Neural crest cell (in vitro differentiated cells): ENCODE measurements at places on chromosomes 7 and 10.

- DNase-seq = no peak
These were observed 218.0 kb upstream of the IGFBP3 start for GRCh38 chr7:46139079-46139478.

DNA sequence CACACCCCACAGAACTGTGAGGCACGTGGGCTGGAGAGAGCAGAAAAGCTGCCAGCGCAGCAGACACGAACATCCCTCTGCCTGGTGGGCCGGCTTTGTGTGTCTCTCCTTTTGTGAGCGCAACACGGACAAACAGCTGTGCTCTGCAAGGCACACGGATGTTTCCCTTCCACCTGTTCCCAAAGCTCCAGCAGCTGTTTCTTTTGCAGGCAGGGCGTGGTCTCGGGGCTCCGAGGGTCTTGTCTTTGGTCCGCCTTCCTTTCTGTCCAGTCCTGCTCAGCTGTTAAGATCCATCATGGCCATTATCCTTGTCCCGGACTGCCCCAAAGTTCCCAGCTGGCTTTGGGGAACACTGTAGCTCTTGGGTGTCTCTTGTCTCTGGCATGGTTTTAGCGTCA, 32.7 kb upstream of the SH2B2 start:
- no peak for DNase-seq

DNA sequence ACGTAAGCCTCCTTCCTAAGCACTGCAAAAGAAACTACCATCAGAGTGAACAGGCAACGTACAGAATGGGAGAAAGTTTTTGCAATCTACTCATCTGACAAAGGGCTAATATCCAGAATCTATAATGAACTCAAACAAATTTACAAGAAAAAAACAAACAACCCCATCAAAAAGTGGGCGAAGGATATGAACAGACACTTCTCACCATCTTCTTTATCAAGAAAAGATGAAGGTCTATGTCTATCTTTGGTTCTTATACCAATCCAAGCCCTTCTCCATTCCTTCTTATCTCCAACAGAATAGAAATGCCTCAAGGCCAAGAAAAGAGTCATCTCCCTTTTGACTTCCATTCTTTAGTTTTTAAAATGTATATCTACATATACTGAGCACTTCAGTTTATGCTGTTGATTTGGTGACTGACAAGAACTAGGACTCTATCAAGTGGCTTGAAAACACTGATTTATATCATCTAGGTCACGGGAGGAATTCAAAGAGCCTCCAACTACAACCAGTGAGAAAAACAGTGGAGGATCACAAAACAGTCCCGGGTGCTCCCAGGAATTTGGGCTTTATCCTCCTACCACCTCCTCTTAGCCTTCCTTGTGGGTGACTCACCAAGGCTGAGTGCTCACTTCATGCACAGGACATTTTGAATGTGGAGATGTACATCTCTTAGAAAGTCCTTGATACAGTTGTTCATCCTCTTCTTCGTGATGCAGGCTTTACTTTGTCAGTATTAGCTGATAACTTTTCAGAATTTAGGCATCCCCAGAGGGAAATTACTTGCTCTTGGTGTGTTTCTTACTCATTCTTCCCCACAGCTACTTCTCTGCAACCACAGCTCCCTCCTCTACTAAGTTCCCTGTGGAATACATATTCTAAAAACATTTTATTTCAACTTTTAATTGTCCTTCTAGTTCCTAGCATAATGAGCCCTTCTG, 15.4 kb downstream of the TAS2R41 start:
- no peak for DNase-seq

- no peak for DNase-seq
These were observed 19.0 kb downstream of the TES start for GRCh38 chr7:116229366-116229765.

DNA sequence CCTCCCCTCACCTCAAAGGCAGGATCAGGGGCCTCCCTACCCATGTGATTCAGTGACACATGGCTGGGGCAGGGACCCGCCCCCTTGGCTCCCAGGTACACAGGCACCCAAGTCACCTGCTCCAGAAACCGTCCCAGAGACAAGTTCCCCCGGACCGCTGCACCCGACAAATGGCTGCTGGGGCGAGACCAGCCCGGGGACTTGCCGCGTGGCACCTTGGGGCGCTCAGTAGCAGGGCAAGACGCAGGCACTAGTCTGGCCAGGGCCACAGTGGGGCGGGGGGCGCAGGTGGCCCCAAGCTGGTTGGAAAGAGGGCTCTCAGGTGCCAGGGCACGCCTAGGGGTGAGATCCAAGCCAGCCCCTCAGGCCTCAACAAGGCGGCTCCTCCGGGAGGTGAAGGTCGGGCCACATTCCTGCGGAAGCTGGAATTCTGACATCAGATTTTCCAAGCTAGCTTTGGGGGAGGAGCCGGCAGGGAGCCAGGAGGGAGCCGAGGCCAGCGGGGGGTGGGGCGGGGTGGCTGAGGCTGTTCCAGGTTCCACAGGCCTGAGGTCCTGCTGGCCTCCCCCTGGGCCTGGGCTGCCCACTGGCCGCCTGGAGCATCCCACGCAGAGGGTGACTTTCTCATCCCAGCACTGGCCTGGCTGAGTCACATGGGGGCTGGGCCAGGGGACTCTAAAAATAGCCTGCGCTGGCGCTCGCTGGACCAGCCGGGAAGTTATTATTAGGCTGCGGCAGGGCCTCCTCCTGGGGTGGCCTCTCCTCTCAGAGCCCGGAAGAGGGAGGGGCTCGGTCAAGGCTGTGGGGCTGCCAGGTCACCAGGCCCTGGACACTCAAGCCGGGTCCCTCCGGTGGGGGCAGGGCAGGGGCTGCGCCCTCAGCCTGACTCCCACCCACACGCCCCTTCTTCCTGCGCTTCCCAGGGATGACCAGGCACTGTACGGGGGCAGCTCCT, 20.5 kb upstream of the INPP5A start:
- peak; percentile 64 for DNase-seq

GRCh38 chr7:133571076-133571475, 318.2 kb downstream of the EXOC4 start:
- no peak for DNase-seq

DNA sequence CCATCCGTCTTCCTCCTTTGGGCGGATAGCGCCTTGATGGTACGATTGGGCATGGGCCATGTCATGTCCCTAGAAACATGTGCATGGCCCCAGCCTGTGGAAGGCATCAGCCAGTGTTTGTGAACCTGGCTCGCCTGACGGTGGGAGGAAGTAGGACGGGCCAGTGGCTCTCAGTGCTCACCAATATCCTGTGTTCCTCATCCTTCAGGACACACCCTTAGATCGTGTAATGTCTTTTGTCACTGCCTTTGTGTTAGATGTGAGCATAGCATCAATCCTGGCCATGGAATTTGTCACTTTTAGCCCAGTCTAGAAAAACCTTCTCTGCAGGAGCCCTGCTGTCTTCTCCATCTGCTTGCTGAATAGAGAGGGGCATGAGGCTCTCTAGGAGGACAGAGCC, 77.6 kb downstream of the PFKFB3 start:
- no peak for DNase-seq

GRCh38 chr7:134353411-134353810, 36.7 kb upstream of the SLC35B4 start:
- DNase-seq = no peak

- no peak for DNase-seq
These were observed 61.3 kb upstream of the DNAAF5 start for GRCh38 chr7:664997-665735.

GRCh38 chr7:12519682-12520009, 50.9 kb upstream of the SCIN start:
- DNase-seq = no peak

DNA sequence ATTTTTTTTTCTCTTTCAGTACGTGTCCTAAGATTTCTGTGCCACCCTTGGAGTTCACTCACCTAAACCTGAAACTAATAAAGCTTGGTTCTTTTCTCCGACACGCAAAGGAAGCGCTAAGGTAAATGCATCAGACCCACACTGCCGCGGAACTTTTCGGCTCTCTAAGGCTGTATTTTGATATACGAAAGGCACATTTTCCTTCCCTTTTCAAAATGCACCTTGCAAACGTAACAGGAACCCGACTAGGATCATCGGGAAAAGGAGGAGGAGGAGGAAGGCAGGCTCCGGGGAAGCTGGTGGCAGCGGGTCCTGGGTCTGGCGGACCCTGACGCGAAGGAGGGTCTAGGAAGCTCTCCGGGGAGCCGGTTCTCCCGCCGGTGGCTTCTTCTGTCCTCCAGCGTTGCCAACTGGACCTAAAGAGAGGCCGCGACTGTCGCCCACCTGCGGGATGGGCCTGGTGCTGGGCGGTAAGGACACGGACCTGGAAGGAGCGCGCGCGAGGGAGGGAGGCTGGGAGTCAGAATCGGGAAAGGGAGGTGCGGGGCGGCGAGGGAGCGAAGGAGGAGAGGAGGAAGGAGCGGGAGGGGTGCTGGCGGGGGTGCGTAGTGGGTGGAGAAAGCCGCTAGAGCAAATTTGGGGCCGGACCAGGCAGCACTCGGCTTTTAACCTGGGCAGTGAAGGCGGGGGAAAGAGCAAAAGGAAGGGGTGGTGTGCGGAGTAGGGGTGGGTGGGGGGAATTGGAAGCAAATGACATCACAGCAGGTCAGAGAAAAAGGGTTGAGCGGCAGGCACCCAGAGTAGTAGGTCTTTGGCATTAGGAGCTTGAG, at the start of gene CFTR:
TSS of gene CFTR (plus strand) at position 801 of the 830 bp plus-strand sequence. CDS start 70 bp downstream, outside the sequence.
- no peak for DNase-seq

DNA sequence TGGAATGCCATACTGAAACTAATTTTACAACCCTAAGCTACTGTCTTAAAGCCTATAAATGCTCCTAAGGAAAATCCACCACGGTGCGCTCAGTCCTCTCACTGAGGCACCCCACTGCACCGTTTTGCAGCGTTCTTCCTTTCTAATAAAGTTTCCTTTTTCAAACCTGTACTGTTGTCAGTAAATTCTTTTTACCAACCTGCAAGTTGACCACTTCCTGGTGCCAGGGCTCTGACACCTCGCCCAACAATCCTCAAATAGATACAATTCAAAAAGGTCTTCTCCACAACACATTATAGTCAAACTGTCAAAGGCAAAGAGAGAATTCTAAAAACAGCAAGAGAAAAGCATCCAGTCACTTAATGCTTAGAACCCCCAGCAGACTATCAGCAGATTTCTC, 42.8 kb downstream of the HERPUD2 start:
- no peak for DNase-seq

GRCh38 chr7:41175435-41175834, 527.5 kb downstream of the INHBA start:
- no peak for DNase-seq

DNA sequence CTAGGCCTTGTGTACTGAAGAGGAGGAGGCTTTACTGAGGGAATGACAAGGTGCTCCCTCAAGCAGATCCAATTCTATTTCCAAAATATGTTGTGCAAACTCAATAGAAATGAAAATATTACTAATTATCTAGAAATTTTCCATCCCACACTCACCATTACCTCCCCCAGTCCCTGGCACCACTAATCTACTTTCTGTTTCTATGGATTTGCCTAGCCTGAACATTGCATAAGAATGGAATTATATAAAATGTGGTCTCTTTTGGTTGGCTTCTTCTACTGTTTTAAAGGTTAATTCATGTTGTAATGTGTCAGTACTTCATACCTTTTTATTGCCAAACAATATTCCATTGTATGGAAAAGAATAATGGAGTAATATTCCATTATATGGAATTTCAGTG, 18.7 kb upstream of the NUB1 start:
- DNase-seq = no peak

DNA sequence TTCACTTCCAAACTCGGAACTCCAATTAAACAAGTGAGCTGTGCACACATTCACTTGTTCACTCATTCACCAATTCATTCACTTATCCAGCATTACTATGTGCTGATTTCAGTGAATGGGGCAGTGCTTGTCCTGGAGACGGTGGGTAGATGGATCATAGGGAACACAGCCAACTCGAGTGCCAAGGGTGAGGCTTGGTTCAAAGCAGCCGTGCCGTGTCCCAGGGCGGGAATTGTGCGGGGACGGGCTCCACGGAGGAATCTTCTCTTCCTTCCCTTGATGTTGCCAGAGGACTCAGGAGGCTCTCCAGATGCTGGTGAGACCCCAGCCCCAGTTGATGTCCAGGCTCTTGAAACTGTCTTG, 2.9 kb downstream of the SH2D4B start:
- DNase-seq = no peak

DNA sequence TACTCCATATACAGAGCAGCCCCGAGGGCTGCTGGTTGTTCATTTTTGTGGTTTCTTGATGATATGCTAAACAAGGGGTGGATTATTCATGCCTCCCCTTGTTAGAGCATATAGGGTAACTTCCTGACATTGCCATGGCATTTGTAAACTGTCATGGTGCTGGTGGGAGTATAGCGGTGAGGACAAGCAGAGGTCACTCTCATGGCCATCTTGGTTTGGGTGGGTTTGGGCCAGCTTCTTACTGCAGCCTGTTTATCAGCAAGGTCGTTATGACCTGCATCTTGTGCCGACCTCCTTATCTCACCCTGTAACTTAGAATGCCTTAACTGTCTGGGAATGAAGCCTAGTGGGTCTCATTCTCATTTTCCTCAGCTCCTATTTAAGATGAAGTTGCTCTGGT, 31.3 kb downstream of the GNAT3 start:
- no peak for DNase-seq
